Hair follicular keratinocyte (primary cell): ENCODE measurements at places on chromosomes 4 and X. TPM values are rescaled to one million over a fixed set of nuclear protein-coding genes. Genes with fewer than 3 reads are reported as not detected.

ASB5 gene
- total RNA-seq: not detected in 2 replicates

MTTP gene
- 0.16 TPM in 1 of 2 replicates, not detected in the other for total RNA-seq

PAGE2B gene
- not detected in 2 replicates for total RNA-seq

XAGE2 gene
- not detected in 2 replicates for total RNA-seq

WAS gene
- total RNA-seq: 0.16 TPM in 1 of 2 replicates, not detected in the other

TREX2 gene
- 2.0 and 4.1 TPM in 2 replicates for total RNA-seq

ASB9 gene
- 0.91 and 2.7 TPM in 2 replicates for total RNA-seq

PRDM8 gene
- 8.0 and 11.0 TPM in 2 replicates for total RNA-seq

PPP1R2C gene
- total RNA-seq: not detected in 2 replicates
